ENCODE measurements at places on chromosomes 1 and 21.
A peak's percentile ranks its signal among the peaks of the same experiment; 100 is the strongest.

DNA sequence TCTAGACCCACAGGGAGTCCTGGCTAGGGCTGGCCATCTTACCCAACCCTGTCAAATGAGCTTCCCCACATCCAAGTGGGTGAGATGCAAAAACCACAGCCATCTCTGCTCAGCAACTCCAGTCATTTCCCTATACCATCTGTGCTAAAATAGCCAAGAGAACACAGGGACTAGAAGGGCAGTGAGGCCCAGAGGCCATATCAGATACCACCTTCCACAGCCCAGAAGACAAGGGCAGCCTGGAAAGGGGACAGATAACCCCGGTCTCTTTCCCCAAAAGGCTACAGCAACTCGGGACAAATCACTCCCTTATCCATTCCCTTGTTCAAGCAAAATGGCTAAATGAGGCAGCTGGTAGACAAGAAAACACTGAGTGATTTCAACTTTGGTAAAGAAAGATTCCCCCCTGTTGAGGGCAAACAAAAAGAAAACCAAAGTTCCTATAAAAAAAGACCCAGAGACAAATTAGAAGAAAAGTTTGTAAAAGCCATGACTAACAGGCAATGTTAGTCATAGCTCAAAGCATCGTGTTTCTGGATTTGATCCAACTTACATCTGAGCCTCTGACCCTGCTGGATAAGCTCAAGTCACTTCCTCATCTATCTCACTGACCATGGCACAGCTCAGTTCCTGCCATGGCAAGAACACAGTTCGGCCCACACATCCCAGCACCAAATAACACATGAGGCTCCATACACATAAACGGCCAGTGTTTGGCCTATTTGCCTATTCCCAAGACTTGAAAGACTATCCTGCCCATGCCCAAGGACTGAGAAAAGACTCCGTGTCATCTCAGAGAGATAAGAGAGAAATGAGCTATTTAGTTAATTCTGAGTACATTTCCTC is 3.1 kb downstream of the LAMB3 start:
- DNase-seq = peak; percentile 66

- no peak for DNase-seq
Measured at GRCh38 chr1:155909894-155910293, 1.3 kb downstream of the RIT1 start.

GRCh38 chr21:45989355-45990048 is 7.9 kb downstream of the COL6A1 start:
- DNase-seq = no peak

- DNase-seq = no peak
Measured at GRCh38 chr1:98991127-98992012, 13.3 kb downstream of the PLPPR5 start.

DNA sequence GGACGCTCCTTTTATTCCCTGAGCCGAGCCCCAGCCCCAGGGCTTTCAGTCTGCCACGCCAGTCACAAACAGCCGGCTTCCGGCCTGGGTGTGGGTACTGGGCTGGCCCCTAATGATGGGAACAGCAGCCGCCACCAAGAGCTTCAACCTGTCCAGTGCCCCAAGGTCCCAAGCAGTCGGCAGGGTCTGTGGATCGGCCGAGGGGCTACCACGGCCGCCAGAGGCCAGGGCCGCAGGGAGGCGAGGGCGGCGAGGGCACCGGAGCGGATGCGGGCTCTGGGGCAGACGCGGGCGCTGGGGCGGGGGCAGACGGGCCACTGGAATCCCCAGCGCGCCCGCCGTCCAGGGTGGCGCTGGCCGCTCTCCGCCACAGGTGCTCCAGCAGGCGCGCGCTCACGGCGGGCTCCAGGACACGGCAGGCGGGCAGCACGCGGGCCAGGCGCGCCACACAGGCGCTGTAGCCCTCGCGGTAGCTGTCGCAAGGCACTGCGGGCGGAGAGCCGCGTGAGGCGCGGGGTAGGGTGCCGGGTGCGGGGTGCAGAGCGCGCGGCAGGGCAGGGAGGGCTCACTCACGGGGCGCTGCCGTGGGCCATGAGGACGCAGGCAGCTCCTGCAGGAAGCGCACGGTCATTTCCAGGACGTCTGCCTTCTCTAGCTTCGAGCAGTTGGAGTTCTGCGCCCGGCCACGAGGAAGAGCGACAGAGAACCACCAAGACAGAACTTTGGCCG is 887 bp downstream of the HES2 start:
- DNase-seq = no peak
